ENCODE measurements at places on chromosomes 7 and 10.
A peak's percentile ranks its signal among the peaks of the same experiment; 100 is the strongest.

DNA sequence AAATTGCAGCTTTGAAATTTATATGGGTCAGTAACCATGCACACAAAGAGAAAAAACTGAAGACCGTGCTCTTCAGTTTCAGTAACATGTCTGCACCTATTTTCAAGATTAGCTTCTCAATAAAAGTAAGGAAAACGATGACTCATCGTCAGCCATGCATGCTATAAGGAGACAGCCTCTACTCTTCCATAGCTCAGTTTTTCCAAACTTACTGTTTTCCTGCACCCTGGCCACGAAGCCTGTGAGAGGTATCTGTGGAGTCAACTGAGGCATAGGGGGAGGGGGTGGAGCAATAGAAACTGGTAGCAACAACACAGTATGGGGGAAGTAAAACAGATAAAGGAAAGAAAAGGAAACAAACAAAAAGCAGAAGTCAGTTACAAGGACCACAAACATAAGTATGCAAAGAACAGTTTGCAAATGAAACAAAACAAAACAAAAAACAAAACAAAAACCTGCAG, 58.0 kb downstream of the PDSS1 start:
- peak; percentile 42 for DNase-seq

DNA sequence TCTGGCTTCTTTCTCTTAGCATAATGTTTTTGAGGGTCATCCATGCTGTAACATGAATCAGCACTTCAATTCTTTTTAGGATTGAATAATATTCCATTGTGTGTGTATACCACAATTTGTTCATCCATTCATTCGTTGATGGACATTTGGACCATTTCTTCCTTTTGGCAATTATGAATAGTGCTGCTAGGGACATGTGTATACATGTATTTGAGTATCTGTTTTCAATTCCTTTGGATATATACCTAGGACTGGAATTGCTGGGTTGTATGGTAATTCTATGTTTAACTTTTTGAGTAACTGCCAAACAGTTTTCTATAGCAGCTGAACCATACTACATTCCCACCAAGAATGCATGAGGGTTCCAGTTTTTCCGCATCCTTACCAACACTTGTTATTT, 39.2 kb downstream of the GBF1 start:
- no peak for DNase-seq

DNA sequence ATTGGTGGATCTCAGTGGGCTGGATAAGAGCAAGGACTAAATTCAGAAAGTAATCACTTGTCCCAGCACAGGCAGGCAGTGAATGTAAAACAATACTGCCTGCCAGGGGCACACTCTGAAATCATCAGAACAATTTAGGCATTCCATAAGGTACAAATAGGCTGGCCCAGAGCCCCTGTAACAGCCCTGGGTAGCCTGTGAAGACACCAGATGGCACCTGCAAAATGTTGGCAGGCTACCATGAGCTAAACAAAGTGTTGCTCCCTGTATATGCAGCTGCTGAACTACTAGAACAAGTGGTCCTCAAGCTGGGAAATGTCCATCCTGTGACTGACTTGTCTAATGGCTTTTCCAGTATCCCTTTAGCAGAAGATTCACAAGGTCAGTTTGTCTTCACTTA, 3.0 kb upstream of the PRSS37 start:
- DNase-seq = no peak

- no peak for DNase-seq
Observed at GRCh38 chr10:91613411-91614187, 19.3 kb downstream of the PPP1R3C start.

DNA sequence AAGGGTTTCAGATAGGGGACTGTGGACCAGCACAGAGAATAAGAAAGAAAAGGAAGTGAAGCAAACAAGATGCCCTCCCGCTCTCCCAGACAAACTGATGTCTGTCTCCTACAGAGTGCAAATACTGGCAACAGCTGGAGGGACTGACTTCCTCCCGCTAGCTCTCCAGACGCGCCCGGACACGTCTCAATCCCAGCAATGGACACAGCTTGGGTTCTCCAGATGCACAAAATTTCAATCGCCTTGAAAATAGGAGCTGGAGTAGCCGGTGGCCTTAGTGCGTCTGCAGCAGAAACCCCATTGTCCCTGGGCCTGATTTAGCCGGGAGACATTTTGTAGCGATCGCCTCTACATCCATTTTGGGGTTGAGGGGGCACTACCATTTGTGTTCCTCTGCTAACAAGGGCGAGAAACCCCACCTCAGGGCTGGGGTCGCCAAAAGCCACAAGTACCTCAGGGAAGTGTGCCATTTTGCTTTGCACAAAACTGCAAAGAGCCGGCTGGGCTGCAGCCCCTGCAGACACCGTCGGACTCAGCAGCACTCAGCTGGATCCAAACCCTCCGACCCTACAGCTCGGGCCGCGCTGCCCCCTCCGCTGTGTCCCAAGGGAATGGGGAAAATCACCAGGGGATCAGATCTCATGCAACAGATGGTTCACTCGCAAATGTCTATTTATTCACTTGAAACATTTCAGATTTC, 5.9 kb downstream of the CPA2 start:
- no peak for DNase-seq

GRCh38 chr7:17085186-17085585, 203.4 kb upstream of the AGR3 start:
- no peak for DNase-seq

DNA sequence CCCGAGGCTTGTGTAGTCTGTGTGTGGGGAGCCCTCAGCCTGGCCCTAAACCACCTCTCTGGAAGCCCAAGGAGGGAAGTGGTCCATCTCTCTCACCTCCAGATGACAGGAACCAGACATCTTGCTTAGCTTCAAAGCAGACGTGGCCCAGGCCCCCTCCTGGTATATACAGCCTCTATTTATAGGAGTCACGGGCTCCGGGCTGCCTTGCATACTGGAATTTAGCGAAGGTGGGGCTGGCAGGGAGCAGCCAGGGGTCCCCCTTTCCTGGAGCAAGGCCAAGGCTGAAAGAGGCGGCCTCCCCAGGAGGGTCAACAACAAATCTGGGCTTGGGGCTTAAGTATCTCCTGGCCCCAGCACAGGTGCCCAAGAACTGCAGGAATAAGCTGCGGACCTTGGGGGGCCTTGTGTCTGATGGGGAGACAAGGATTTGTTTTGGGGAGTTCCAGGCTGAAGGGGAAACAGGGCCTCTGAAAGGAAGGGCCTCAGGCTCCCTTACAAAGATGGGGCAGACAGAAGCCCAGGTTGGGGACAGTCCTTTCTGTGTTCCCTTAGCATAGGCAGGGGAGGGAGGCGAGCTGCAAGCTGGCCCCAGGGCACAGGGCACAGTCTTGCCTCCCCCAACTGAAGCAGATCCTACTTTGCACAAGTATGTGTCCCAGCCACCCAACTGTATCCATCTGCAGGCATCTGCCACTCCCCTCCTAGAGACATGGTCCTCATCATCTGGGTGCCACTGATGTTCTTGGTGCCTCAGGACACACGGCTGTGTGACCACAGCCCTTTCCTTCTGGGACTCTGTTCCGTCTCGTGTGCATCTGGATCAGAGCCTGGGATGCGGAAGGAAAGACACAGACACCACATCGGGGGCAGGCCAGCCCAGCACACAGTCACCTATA, 11.9 kb downstream of the ZCCHC24 start:
- DNase-seq = no peak

GRCh38 chr10:70613941-70614340, 11.4 kb upstream of the PRF1 start:
- DNase-seq = no peak

- no peak for DNase-seq
Observed at GRCh38 chr10:93938140-93938539, 44.4 kb downstream of the SLC35G1 start.

DNA sequence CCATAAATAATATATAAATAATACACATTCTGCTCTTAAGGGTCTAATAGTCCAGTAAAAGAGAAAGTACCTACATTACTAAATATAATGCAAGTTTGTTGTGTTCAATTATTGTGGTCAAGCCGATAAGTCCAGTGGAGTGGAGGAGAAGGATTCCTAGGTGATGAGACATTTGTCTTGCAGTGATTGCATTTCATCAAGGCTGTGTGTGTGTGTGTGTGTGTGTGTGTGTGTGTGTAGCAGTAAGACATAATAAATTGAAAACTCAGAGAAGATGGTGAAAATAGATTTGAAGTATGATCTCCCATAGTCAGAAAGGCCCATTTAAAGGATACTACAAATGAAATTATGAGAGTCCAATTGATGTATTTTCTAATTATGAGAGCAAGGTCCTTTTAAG, 192.5 kb upstream of the SEMA3C start:
- DNase-seq = no peak

- no peak for DNase-seq
Observed at GRCh38 chr10:120634659-120635058, 177.6 kb downstream of the PLPP4 start.

DNA sequence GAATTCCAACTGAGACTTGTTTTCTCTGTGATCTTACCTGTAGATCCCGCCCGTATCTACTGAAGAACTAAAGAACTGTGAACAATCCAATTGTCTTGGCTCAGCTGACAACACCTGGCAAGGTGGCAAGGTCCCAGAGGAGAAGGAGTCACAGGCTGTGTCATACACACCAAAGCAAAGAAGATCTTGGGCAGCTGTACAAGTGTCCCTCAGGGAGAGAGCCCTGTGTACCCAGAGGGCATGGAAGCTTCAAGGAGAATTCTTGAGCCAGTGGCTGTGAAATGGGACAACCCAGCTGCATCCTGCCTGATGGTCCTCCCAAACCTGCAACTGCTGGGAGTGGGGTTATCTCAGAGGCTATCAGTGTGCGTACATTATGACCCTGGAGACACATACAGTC, 46.7 kb upstream of the TECTB start:
- DNase-seq = no peak

GRCh38 chr7:94973844-94974243, 66.5 kb downstream of the PPP1R9A start:
- no peak for DNase-seq

GRCh38 chr7:72446591-72447462, 34.7 kb upstream of the CALN1 start:
- no peak for DNase-seq

- DNase-seq = no peak
Observed at GRCh38 chr10:129707406-129708388, 240.7 kb downstream of the MGMT start.

DNA sequence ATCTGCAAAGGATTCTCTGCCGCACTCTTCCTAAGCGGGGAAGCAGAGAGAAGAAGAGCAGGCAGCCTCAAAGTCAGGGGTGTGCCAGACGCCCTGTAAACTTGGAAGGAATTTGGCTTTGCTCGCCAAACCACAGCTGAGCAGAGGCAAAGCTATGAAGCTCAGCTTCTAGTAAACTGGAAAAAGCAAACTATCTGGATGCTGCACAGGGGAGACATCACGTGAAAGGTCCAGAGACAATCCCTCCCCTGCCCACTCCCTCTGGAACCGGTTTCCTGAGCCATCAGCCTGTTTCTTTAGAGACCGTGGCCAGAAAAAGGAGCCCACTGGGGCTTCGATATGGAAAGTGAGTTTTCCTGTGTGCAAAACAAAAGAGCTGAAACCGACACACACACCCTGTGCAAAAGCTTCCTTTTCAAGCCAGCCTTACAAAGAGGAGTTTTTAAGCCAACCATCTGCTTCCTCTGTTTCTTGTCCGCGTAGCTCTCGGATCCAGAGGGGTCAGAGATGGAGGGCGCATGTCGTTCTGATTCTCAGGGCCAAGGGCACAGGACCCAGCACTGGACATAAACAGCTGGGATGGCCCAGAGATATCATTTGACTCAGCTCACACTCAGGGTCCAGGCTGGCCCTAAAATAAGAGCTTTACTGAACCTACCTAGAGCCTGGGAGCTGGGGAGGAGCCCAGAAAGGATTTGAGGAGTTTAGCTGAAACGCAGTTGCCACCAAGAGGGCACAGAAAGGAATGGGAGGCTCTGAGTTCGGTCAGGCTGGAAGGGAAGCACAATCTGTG, 58.2 kb upstream of the DNAAF5 start:
- no peak for DNase-seq

DNA sequence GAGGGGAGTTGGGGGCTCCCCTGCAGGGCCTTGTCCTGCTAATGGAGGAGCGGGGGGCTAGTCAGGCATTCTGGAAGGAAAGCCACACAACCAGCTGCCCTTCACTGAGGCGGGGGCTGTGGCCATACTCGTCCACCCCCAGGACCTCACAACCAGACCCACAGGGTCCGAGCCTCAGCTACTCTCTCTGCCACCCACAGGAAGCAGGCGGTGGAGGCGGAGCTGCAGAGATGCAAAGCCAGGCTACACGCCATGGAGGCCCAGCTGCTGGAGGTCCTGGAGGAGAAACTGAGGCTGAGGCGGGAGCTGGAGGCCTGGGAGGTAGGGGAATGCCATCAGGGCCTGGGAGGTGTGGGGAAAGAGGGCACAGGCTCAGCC, 3.1 kb downstream of the ABHD11 start:
- no peak for DNase-seq

GRCh38 chr7:46525876-46526275, 604.8 kb upstream of the IGFBP3 start:
- DNase-seq = no peak

- DNase-seq = no peak
Observed at GRCh38 chr10:69723653-69724052, 78.1 kb upstream of the COL13A1 start.

DNA sequence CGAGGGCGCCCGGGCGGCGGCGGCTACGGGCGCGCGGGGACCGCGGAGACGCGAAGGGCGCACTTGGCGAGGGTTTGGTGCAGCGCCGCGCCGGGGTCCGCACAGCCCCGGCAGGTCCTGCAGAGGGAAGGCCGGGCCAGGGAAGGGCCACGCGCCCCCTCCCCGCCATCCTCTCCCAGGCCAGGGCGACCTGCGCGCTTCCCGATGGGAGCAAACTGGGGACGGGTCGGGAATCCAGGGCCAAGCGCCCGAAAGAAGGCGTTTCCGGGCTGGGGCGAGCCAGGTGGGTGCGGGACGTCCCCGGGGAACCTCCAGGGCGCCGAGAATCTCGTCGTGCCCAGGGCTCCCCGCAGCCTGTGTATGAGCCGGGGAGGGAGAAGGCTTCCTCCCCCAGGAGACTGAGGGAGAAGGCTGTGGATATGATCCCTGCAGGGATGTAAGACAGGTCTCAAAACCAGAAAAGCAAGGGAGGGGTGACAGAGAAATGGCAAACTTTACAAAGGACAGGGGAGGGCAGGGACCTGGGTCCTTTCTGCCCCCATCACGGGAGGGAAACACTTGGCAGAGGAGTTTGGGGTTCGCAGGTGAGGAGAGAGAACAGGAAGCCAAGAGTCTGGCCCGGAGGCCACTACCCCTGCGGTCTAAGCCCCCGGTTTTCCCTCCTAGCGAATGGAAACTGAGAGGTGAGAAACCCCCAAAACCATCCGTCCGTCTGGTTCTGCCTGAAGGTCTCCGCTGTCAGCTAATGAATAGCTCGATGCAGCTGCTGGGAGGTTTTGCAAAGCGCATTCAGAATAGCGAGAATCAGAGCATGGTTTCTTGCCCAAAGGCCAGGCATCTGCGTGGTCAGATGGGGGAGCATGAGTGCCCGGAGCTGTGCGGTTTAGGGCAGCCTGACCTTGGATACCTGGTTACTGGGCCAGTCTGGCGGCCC, 674 bp downstream of the AMZ1 start:
- DNase-seq = peak; percentile 84

GRCh38 chr7:158573310-158573709, 14.3 kb downstream of the PTPRN2 start:
- DNase-seq = no peak
